Activated naive CD8-positive, alpha-beta T cell treated with anti-CD3 and anti-CD28 coated beads, Interleukin-2, amount 10 ng/mL, durations not matched to agents 7 days and 5 days (primary cell): ENCODE measurements at places on chromosomes 4 and X.

DNA sequence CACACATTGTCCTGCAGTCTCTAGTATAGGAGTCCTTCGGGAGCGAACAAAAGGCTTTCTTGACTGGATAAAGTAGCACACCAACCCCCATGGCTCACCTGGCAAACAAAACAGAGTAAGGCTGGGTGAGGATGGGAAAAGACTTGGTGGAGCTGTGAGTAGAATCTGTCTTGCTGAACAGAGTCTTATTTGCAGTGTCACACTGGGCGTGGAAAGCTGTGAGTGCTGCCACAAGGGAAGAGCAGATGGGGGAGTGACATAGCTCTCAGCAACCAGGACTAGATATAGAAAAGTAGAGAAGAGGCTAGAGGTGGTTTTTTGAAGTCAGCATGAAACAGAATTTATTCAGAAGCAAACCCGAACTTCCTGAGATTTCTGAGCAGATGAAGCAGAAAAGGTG lies 137.2 kb upstream of the ESX1 start:
- H3K27ac ChIP-seq, result no peak overlapping the region
- H3K27me3 ChIP-seq, result no peaks in the 10 kb centered on the region
- no peak overlapping the region for H3K4me3 ChIP-seq
- no peaks in the 10 kb centered on the region for H3K4me1 ChIP-seq
- no peaks in the 10 kb centered on the region for H3K36me3 ChIP-seq

DNA sequence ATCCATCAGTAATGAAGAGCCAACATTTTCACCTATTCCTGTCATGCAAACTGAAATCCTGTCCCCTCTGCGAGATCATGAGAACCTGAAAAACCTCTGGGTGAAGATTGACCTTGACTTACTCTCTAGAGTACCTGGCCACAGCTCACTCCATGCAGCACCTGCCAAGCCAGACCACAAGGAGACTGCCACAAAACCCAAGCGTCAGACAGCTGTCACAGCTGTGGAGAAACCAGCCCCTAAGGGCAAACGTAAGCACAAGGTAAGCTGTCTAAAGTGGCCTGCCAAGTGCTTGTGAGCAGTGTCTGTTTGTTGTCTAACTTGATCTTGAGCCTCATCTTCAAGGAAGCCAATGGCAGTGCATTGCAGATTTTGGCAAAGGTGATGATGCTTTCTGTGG lies 455.9 kb downstream of the AFF2 start:
- no peak overlapping the region for H3K4me3 ChIP-seq
- H3K27ac ChIP-seq, result no peak overlapping the region
- no peaks in the 10 kb centered on the region for H3K27me3 ChIP-seq

DNA sequence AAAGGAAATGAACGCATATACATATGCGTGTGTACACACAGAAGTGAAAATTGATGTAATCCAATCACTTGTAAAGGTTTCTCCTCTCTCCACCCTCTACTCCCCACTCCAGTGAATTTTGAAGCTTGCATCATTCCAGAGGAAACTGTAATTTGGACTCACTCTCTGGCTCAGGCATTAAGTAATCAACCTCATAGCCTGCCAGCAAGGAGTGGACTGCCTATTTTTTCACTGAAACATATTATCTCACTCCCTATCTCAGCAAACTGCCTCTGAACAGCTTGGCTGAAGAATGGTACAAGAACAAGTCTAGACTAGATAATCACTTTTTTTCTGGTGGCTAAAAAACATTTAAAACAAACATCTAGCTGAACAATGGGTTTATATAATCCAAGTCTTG lies 124.2 kb downstream of the C4orf51 start:
- H3K4me3 ChIP-seq, result no peak overlapping the region
- H3K4me1 ChIP-seq, result peaks cover 15% of the 10 kb centered on the region
- no peak overlapping the region for H3K27ac ChIP-seq
- H3K27me3 ChIP-seq, result no peaks in the 10 kb centered on the region
- peaks cover 31% of the 10 kb centered on the region for H3K36me3 ChIP-seq

DNA sequence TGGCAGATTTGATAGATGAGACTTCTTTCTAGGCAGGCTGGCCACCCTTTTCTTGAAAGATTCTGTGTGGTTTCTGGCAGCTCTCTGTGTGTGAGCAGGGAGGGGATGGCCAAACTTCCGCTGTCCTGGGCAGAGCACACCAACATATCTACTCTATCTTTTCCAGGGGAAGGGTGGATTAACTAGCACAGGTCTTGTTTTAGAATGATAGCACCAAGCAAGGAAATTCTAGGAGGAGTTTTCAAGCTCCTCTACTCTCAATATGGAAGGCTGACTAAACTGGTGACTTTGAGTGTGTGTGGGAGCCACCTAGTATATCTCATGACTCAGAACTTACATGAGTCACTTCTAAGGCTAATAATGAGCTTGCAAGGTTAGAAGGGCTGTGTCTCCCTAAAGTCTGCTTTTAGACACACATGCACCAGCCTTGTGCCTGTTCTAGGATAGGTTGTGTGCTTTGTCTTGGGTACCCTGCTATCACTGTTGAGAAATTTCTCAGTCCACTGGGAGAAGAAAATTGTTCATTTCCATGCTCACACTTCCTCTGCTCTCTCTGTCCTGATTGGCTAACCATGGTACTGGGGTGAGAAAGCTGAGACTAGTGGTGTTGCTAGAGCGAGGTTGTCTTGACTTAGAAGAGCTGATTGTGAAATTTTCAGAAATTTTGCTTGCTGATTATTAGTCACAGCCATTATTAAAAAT lies 72.9 kb downstream of the YIPF6 start:
- DNase-seq, result no peak
- no peaks in the 10 kb centered on the region for H3K36me3 ChIP-seq
- H3K4me3 ChIP-seq, result no peak overlapping the region
- H3K27ac ChIP-seq, result no peak overlapping the region
- no peaks in the 10 kb centered on the region for H3K4me1 ChIP-seq

DNA sequence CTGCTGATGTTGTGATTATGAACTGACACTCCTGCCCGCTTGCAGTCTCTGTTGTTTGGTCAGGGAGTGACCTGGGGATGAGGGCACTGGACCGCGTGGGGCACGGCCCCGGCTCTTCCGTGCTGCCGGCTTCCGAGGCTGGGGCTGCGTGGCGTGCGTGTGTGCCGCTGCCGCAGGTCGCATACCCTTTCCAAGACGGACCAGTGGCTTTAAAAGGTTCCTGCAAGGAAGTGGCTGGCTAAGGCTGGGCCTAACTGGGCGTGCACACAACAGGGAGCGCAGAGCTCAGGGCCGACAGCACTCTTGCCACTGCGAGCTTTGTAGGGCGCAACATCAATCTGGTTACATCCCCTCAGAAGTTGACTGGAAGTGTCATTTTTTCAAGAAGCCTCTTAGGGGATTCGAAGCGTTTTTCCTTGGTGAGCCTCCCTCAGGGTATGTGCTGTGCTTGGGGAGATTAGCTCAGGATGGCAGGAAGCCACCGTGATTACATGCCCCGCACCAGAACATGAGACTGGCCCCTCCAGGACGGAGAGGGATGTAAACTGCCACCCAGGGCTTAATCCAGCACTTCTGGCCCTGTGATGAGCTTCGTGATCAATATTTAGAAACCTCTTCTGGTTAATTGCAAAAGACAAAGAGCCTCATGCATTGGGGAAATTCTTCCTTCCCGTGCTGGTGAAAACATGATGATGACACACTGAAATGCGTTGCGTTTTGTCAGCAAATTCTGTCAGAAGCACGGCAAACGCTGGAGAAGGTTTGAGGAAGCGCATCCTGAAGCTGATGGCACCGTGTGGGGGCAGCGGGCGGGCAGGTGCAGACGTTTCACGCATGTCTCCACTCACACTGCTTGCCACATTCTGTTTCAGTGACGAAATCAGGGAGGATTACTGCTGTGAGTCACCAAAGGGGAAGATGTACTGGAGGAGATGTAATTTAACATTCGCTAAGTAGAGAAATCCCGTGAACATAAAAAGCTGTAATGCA lies 11.1 kb downstream of the MAEA start:
- no peaks in the 10 kb centered on the region for H3K27me3 ChIP-seq
- H3K27ac ChIP-seq, result no peak overlapping the region
- H3K4me1 ChIP-seq, result peaks cover 13% of the 10 kb centered on the region
- no peak for DNase-seq
- H3K36me3 ChIP-seq, result peaks cover 12% of the 10 kb centered on the region

- DNase-seq, result no peak
- H3K4me1 ChIP-seq, result no peaks in the 10 kb centered on the region
- no peaks in the 10 kb centered on the region for H3K27me3 ChIP-seq
- H3K4me3 ChIP-seq, result no peak overlapping the region
These were observed 74.4 kb upstream of the EFNB1 start for GRCh38 chrX:68754406-68754805.

- no peaks in the 10 kb centered on the region for H3K27me3 ChIP-seq
- H3K27ac ChIP-seq, result no peak overlapping the region
- no peak overlapping the region for H3K4me3 ChIP-seq
- no peak for DNase-seq
- H3K4me1 ChIP-seq, result no peaks in the 10 kb centered on the region
These were observed 729.0 kb upstream of the AADAT start for GRCh38 chr4:170818786-170819185.

DNA sequence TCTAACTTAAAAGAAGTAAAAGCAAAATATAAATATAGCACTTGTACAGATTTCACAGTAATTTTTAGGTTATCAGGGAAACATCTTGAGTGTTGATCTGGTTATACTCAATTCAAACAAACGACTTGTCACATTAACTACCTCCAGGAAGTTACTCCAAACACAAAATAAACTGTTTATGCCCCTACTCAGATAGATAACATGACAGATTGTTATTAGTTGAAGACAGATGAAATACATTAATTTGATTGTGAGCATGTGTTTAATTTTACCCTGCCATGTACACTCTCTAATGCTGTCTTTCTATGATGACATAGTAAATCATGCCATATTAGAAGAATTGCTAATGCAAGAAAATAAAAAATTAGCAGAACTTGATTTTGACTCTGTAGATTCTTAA lies 88.0 kb downstream of the RAB28 start:
- peaks cover 2% of the 10 kb centered on the region for H3K36me3 ChIP-seq
- no peak overlapping the region for H3K27ac ChIP-seq

DNA sequence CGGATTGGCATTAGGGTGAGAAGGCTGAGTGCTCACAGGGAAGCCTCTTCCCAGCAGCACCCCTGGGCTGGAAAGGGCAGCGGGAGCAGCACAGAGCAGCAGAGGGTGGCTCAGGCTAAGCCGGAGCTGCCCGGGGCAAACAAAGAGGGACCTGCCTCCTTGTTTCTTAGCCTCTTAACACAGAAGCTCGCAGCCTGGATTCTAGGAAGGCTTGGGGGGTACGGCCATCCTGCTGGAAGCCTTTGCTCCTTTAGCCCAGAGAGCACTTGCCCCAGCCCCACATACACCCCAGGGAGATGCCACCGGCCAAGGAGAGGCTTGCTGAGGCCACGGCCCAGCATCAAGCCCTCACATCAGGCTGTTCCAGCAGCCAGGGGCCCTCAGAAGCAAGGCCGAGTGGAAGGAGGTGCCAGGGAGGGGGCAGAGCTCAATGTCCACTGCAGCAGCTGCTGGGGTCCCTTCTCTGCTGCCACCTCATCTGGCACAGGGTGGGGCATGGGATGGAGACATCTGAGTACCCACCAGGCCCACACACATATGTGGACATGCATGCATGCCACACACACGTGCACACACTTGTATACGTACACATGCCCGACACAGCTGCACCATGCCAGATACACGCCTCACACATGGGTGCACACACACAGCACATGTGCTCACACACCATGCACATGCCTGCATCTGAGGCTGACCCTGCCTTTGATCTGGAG lies 20.3 kb upstream of the SPON2 start:
- peaks cover 10% of the 10 kb centered on the region for H3K36me3 ChIP-seq
- no peaks in the 10 kb centered on the region for H3K27me3 ChIP-seq
- no peak overlapping the region for H3K27ac ChIP-seq
- peaks cover 6% of the 10 kb centered on the region for H3K4me1 ChIP-seq

GRCh38 chr4:61251129-61251528 lies 51.0 kb downstream of the ADGRL3 start:
- H3K4me3 ChIP-seq, result no peak overlapping the region
- H3K4me1 ChIP-seq, result no peaks in the 10 kb centered on the region
- H3K27ac ChIP-seq, result no peak overlapping the region
- no peaks in the 10 kb centered on the region for H3K27me3 ChIP-seq
- no peak for DNase-seq

- no peaks in the 10 kb centered on the region for H3K36me3 ChIP-seq
- H3K4me1 ChIP-seq, result no peaks in the 10 kb centered on the region
- no peak for DNase-seq
- no peak overlapping the region for H3K27ac ChIP-seq
- no peak overlapping the region for H3K4me3 ChIP-seq
These were observed 53.5 kb upstream of the VEGFD start for GRCh38 chrX:15437724-15438123.

DNA sequence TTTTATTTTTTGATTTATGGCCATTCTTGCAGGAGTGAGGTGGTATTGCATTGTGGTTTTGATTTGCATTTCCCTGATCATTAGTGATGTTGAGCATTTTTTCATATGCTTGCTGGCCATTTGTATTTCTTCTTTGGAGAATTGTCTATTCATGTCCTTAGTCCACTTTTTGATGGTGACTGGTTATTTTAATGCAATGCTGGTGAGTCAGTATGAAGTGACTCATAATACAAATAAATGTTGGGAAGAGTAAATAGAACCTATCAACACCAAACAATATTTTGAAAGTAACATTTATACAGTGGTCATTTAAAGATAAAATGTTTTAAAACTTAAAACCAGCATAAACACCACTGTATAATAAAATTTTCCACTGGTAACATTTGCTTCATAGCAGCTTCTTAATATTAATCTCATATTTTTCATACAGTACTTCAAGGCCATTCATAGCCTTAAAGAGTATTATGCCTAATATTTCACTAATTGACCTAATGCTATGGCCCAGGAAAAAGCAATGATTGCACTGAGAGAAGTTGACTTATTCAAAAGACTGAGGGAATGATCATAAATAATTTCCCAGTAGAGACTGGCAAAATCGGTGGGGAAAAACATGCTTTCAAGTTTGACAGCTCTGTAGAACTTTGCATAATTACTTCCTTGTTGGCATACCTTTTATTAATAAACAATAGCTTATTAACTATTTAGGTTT lies 33.9 kb downstream of the CASK start:
- H3K4me3 ChIP-seq, result no peak overlapping the region
- no peaks in the 10 kb centered on the region for H3K27me3 ChIP-seq
- H3K36me3 ChIP-seq, result peaks cover 36% of the 10 kb centered on the region
- H3K4me1 ChIP-seq, result peaks cover 5% of the 10 kb centered on the region

DNA sequence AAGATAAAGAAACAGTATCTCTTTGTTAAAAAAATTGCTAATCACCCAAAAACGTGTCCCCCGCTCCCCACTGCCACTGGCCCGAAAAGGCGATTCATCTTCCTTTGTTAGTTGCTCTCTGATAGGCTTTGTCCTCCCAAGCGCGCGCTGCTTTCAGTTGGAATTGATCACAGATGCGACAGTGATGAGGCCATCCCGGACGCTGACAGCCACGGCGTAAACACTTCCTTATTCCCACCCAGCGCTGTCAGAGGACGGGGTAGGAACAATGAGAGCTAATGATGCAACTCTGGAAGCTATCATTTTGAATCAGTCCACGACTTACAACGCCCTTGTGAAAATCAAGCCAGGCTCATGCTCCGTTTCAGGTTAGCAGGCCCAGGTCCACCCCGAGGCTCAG lies 21.4 kb downstream of the SOD3 start:
- no peak overlapping the region for H3K27ac ChIP-seq
- no peak overlapping the region for H3K4me3 ChIP-seq
- no peaks in the 10 kb centered on the region for H3K36me3 ChIP-seq
- no peaks in the 10 kb centered on the region for H3K4me1 ChIP-seq

- peaks cover 10% of the 10 kb centered on the region for H3K4me1 ChIP-seq
- no peaks in the 10 kb centered on the region for H3K36me3 ChIP-seq
- DNase-seq, result no peak
- H3K27me3 ChIP-seq, result no peaks in the 10 kb centered on the region
These were observed 50.0 kb downstream of the GALNT7 start for GRCh38 chr4:173218411-173219125.

GRCh38 chrX:23731951-23732350 lies 11.1 kb downstream of the ACOT9 start:
- H3K36me3 ChIP-seq, result peaks cover 15% of the 10 kb centered on the region
- peaks cover 19% of the 10 kb centered on the region for H3K4me1 ChIP-seq
- DNase-seq, result no peak
- H3K27ac ChIP-seq, result no peak overlapping the region
- H3K27me3 ChIP-seq, result no peaks in the 10 kb centered on the region
